ENCODE measurements at places on chromosomes 7 and 10. TPM values are rescaled to one million over a fixed set of nuclear protein-coding genes. Genes with fewer than 3 reads are reported as not detected.

- no peak for DNase-seq
These were observed 16.9 kb downstream of the DYDC2 start for GRCh38 chr10:80373502-80373901.

Gene WDR11
- 19.6 TPM for total RNA-seq

- DNase-seq: no peak
These were observed 110.8 kb upstream of the LRGUK start for GRCh38 chr7:134016223-134016941.

DNA sequence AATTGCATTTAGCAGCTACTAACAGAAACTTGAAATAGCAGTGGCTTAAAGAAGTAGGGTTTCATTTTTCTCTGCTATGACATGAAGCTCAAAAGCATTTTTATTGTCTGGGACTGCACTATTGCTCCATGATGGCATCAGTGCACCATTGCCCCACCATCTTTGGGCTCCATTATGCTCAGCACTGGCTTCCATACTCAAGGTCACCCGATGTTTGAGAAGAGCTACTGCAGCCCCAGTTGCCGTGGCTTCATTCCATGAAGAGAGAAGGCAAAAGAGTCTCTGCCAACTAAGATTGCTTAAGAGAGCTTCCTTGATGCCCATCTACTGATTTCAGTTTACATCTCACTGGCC is 192.2 kb upstream of the LRGUK start:
- no peak for DNase-seq

DNA sequence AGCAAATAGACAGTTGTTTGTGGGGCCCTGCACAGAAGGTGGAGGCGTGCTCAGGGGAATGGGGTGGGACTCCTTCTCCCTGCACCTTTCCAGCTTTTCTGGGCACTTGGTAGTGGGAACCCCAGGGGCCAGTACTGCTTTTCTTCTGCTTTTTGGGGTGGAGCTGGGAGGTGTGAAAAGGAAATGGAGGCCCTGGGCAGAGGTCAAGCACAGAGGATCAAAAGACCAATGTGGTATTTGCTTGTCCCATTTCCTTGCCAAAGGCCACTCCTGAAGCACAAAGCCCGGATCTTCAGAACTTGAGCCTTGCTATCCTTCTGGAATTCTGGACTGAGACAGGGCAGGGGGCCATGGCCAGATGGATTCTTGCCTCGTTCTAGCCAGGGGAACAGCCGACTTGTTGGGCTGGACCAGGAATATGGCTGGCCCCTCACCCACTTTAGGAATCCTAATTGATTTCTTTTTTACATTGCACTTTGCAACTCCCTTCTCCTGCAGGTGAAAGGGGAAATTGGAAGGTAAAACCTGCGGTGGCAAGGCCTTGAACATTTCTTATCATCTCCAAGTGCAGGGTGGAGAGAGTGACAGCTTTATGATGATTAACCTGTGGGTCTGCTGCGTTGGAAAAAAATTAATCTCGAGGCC is 26.5 kb downstream of the ADRA2A start:
- peak; percentile 27 for DNase-seq

Gene SPDYE2B
- not detected for total RNA-seq

DNA sequence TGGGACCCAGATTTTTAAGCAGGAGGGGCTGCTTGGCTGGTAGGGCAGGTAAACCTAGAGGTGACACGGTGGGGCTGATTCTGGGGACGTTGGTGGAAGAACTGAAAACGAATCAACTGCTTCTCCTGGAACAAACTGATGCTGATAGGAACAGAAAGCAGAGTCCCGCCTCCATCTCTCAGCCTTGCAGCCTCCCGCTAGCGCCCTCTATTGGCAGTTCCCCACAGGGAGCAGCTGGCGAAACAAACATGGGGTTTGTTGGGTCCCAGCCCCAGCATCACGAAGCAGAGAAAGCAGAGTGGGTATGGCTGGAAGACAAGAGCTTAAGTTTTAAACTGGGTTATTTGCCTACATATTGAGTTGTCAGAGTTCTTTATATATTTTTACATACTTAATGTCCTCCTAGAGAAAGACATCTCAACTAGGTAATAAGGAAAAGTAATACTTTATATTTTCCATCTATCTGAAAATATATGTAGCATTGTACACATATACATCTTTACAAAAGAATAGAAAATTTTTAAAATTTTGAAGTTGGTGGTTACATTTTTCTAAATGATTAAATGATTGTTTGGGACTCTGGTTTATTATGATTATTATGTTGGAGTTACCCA is 42.3 kb upstream of the FOXI2 start:
- DNase-seq: no peak

DNA sequence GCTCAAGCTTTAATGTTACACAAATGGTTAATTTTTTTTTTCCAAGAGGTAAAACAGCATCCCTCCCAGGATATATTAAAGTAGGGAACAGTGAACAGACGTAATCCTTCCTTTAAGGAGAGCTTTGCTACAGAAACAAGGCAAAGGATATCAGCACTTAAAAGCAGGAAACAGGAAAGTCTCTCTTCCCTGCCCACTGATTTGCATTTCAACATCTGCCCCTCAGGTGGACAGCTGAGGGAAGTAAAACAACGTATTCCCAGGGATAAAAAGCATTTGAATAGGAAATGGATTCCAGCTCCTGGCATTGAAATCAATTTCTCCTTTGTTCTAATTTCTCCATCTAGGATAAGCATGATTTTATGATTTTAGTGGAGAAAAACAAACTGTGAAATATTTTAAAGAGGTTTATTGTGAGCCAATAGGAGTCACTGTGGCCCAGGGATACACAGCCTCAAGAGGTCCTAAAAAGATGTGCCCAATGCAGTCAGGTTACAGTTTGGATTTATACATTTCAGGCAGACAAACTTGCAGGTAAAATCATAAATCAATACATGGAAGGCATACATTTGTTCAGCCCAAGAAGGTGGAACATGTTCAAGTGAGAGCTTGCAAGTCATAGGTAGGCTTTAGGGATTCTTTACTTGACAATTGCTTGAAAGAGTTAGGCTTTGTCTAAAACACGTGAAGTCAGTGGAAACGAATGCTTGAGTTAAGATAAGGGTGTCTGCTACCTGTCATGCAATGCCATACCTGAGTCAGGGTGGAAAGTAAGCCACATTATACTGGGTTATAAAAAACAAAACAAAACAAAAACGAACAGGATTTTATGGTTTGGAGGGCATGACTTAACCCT is 286.2 kb upstream of the VWC2 start:
- DNase-seq: no peak

- DNase-seq: no peak
These were observed 39.1 kb upstream of the PARD3 start for GRCh38 chr10:34854147-34854601.

GRCh38 chr7:37973915-37974314 is 53.5 kb downstream of the EPDR1 start:
- no peak for DNase-seq

Gene BLNK
- total RNA-seq: 0.86 TPM

GRCh38 chr10:129520440-129521080 is 53.5 kb downstream of the MGMT start:
- DNase-seq: no peak

Gene ZNF786
- 3.0 TPM for total RNA-seq

- no peak for DNase-seq
These were observed 226.5 kb downstream of the RPS24 start for GRCh38 chr10:78260141-78260540.

Gene ENKUR
- not detected for total RNA-seq

DNA sequence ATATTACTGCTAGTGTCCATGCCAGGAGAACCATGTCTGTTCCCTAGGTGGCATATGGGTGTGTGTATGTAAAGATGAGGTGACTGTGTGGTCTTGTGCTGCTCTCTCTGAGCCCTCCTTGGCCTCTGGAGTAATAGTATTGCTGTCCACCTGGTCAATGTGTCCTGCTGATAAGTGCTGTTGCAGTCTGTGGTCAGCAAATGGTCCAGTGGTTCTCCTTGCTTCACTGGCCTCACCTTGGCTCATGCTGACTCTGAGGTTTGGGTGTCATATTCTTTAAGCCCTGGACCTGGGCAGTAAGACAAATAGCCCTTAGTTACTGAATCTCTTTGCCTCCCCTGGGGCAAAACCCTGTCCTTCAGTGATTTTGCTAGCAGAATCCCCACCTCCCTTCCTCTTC is 56.8 kb downstream of the TPST1 start:
- no peak for DNase-seq

Gene XRCC2
- total RNA-seq: 0.24 TPM

- no peak for DNase-seq
These were observed 112.7 kb downstream of the SNX10 start for GRCh38 chr7:26404189-26404996.

DNA sequence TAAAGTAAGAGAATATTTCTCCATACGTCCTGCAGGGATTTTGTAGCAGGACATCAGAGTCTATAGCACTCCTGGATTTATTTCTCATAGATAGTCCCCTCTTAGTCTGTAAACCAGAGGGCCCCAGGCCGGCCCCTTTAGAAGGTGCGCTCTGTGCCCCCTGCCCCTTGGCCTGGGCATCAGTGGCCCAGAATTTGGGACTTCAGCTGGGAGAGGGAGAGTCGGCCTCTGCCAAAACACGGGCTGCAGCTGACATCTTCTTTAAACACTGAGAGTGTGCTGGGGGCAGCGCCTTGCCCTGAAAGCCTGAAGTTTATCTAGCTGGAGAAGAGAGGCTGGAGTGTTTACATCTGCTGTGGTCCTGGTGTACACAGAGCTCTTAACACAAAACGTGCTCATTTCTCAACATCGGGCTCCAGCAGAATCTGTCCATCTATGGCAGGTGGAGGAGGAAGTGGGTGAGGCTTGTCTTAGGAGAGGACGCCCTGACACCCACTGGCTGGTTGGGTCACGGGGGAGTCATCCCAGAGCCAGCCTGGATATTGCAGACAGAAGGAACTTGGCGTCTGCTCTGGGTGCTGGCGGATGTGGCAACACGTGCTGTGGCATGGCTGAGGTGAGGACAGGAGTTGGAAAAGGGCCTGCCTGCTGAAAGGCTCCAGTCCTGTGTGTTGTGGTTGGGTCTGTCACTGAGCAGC is 5.0 kb upstream of the TACR2 start:
- peak; percentile 90 for DNase-seq

- DNase-seq: no peak
These were observed 23.4 kb upstream of the MICU1 start for GRCh38 chr10:72649291-72649690.

Gene GRID1
- total RNA-seq: 3.0 TPM

GRCh38 chr10:927131-927530 is 4.4 kb downstream of the LARP4B start:
- no peak for DNase-seq

- no peak for DNase-seq
These were observed 97.3 kb downstream of the WNT2 start for GRCh38 chr7:117225536-117225935.

Gene ADGRA1
- total RNA-seq: 0.19 TPM

Gene CLEC2L
- total RNA-seq: not detected

DNA sequence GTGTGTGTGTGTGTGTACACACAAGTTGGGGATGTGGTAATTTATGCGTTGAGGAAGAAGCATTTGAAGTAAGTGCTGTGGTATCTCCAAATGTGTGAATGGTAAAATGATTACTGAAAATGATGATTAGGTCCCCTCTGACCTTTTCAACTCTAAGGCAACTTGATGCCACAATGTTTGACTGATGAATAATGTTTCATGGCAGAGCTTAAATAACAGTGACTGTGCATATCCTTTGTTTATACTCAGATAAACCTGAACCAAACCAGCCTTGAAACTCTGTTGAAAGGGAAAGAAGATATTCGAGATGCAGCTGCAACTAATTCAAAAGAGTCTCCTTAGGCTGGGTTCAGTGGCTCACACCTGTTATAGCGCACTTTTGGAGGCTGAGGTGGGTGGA is 64.8 kb upstream of the YAE1 start:
- DNase-seq: no peak

GRCh38 chr7:156356551-156356950 is 284.0 kb upstream of the RNF32 start:
- DNase-seq: no peak

DNA sequence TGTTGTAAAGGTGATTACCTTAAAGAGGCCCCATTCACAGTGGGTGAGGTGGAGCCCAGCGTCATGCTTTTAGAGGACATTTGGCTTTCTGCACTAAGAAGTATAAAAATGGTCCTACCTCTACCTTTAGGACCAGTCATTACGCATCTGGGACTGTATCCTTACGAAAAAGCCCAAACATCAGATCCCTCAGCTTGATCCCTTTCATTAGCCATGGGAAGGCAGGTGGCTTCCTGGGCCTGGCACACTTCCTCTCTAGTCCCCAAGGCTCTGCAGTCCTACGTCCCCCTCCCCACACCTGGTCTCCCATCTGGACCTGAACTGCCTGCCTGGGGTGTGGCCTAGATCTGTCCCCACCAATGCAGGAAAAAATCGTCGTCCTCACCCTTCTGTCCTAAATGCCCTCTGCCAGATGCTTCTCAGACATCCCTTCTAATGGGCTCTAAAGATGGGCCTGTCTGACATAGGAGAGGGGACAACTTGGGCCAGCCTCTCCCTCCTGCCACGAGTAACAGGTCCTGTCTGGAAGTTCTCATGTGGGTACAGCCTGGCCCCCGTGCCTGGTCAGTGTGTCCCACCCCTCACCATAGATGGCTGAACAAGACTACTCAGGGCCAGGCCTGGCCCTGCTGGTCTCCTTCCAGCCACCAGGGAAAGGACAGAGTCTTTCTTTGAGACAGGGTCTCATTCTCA is 11.8 kb upstream of the SLC18A3 start:
- peak; percentile 51 for DNase-seq

Gene TRIL
- 2.6 TPM for total RNA-seq

Gene EIF5AL1
- 0.08 TPM for total RNA-seq

Gene PCLO
- 3.2 TPM for total RNA-seq

- DNase-seq: no peak
These were observed 101.5 kb downstream of the MICALL2 start for GRCh38 chr7:1357601-1358271.

GRCh38 chr7:49433794-49434193 is 339.6 kb upstream of the VWC2 start:
- DNase-seq: no peak

DNA sequence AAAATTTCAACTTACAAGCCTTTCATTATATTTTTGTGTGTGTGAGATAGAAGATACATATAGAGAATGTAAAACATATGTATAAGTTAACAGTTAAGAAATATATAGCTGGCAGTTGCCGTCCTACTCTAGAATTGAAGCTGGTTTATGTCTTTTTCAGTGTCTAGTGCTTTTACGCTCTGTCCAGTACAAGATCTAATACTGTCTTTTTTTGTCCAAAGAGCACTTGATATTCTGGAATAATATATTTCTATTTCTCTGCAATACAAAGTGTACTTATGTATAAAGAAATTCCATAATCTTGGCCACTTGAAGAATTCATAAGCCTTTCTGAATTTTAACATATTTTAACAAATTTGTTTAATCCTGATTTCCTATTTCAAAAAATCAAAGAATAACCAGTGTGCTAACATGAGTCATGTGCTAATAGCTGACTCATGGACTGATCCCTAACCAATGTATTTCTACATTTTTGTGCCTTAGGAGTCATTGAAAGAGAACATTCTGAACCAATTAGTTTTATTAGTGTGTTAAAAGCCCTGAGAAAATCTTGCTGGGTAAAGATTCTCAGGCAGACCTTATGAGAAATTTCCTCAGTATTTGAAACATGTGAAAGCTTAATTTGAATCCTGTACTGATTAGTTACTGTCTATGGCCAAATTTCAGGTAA is 73.2 kb upstream of the CCAR1 start:
- DNase-seq: no peak

- no peak for DNase-seq
These were observed 104.3 kb downstream of the TRIM24 start for GRCh38 chr7:138564365-138564764.

- no peak for DNase-seq
These were observed 21.0 kb upstream of the SMARCD3 start for GRCh38 chr7:151269511-151269910.

Gene LIPJ
- total RNA-seq: not detected
